HS-5 (cell line): ENCODE measurements at places on chromosomes 2 and 18.

- peak; percentile 33 for DNase-seq
Measured at GRCh38 chr18:12768625-12769024, 65.8 kb downstream of the PSMG2 start.

DNA sequence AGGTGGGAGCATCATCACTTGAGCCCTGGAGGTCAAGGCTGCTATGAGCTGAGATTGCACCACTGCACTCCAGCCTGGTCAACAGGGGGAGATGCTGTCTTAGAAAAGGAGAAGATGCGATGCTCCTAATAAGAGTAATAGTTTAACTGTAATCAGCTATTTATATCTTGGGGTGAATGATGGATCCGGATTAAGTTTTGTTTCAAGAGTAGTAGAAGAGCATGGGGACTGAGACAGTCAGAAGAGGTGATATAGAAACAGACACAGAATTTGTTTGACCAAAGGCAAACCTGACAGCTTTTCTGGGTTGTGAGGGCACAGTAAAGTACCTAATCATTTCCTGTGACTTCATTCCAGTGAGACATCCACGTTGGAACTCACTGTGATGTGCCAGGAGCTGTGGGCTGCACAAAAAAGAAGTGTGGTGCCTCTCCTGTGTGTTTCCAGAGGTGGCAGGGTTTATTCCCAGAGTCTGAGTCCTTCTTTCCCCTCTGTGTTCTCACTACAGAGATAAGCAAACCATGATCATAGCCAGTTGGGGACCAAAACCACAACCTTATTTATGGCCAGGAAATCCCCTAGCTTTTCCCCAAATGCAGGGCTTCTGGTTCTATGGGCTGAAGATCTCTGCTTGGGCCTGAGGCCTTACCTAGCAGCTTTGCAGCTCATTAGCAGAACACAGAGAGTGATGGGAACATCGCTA is 113.7 kb downstream of the XRCC5 start:
- DNase-seq = peak; percentile 35

GRCh38 chr18:10563886-10564285 is 38.1 kb downstream of the NAPG start:
- DNase-seq = no peak

DNA sequence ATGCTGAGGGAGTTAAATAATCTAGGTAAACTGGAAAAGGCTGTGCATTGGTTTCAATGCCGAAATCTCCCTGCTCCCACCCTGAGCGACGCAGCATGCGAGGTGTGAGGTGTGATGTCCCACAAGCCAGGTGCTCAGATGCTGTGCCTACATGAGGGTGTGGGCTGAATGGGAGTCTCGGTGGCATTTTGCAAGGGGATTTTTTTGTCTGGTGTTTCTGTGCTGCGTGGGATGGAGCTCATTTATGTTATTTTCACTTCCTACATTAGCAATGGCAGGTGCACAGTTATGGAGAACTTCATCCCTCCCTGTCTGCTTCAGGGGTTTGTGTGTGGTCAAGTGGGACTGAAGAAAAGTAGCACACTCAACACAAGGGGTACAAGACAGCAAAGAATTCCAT is 110.2 kb upstream of the CCDC68 start:
- no peak for DNase-seq

DNA sequence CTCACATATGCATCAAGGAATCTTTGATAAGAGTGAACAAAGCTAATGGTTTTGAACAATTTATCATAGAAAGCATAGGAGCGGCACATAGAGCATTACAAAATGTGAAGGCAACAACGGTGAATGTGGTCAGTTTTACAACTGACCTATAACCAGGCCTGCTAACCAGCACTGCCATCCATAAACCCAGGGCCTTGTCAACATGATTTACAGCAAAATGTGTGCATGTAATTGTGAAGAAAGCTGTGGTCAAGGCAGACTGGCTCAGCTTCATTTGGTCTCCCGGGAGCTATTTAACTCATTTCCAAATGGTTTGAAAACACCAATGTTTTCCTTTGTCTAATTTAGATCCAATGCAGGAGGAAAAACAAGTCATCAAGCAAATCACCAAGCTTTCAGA is 119.8 kb downstream of the DHRS9 start:
- DNase-seq = no peak

GRCh38 chr2:233848276-233848675 is 6.1 kb downstream of the HJURP start:
- no peak for DNase-seq

DNA sequence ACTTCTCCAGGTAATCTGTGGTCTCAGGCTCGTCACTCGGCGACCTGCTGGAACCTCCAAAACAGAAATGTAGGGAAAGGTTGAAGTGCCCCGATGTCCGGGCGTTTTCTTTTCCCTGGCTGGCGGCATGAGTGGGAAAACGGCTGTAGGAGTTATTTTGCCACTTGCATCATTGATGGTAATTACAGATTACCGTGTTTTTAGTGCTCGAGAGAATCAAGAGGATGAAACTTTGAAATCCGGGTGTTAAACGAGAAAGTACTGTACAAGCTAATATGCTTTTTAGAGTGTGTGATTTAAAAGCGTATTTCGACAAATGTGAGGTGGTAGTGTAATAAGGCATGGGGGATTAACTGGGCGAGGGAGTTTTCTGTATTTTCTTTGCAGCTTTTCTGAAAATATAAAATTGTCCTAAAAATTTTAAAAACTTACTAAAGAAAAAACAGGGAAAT is 819 bp downstream of the GRHL1 start:
- no peak for DNase-seq

- no peak for DNase-seq
Measured at GRCh38 chr2:110946902-110947301, 173.8 kb upstream of the BCL2L11 start.

GRCh38 chr18:9874728-9875127 is 11.0 kb upstream of the TXNDC2 start:
- DNase-seq = no peak

DNA sequence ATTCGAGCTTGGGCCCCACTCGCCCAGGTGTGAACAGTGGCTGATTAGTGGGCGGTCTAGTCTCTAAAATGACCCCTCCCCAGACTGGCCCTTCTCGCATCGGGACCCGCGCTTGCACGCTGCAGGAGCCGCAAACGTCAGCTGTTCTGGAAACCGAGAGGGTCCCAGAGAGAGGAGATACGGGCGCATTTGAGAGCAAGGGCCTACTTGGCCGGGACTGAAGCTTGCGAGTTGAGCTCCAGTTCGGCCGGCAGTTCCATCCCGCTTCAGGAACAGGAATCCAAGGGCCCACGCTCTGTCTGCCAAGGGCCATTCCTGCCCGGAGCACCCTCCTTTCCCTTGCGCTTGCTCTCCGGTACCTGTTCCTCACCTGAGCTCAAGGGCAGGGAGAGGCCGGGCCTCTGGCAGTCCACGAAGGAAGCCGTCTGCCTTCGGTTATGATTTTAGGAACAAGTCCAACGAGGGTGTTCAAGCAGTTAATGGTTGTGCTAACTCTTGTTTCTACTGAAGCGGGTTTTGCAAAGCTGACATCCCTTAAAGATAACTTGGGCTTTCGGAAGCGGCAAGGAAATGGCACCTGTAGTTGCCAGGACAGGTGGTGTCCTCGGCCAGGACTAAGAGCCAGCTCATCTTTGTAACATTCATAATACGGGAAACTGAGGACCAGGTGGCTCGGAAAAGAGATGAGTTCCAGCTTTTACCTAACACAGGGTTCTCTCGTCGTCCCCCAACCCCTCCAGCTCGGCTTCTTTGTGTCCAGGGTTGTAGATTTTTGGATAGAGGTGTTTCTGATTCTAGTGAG is 3.9 kb upstream of the DLX1 start:
- no peak for DNase-seq

DNA sequence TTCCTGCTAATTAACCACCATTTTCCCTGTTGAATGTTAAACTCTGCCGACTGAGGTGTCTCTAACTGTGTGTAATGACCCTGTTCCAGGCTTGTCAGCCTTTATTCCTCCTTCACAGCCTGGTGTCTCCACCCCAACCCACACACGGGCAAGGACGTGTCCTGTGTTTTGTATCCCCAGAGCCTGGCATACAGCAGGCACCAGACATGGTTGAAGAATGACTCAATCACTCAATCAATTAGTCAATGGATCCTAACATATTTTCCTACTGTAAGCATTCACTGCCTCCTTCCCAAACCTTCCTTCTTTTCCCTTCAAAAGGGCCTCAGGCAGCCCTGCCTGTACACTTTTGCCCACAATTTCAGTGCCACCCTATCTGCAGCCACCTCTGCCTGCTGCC is 2.7 kb upstream of the TNS1 start:
- no peak for DNase-seq

DNA sequence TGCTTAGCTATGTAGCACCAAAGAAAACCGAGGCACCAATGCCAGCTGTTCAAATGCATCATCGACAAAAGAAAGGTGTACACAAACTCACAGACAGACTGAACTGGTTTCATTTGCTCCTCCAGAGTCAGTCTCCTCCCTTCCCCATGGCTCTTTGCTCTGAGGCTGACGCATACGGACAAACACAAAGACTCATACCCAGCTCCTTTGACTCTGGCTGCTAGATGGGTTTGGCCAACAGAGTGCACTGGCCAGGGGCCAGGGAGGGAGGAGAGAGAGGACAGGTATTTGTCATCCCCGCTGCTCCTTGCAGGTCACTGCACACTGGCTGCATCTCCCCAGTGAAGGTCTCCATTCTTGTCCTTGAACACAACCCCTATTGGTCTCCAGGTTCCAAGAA is 40.7 kb downstream of the DNER start:
- no peak for DNase-seq

DNA sequence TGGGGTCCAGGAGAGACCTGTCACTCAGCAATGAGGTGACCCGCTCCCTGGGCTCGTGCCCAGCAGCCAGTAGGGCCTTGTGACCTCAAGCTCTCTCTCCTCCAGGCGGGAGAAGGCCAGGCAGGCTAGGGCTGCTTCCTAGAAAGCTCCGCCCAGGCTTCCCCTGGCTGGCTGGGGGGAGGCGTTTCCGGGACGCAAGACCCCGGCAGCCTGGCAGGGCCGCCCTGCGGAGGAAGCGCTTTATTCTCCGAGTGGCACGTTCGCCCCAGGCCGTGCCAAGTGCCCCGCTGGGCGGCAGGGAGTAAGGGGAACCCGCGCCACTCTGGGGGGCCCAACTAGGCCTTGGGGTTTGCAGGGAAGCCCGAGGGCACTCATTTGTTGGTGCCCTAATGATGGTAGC is 21.2 kb upstream of the EPAS1 start:
- no peak for DNase-seq

DNA sequence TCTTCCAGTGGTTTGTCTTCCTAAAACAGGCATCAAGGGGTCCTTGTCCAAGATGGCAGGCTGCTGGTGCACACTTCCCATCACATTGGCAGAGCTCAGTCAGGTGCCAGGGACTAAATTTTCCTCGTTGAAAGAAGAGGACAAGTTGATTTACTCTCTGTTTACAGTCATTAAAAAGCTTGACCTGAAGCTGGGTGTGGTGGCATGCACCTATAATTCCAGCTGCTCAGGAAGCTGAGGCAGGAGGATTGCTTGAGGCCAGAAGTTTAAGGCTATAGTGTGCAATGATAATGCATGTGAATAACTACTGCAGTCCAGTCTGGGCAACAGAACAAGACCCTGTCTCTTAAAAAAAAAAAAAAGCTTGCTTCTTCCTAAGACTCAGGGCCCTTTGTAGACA is 3.6 kb upstream of the PLB1 start:
- DNase-seq = no peak

GRCh38 chr18:48018851-48019250 is 88.4 kb upstream of the SMAD2 start:
- no peak for DNase-seq

- no peak for DNase-seq
Measured at GRCh38 chr2:11795590-11795989, 49.2 kb downstream of the LPIN1 start.

- peak; percentile 62 for DNase-seq
Measured at GRCh38 chr2:76599732-76600368, 889.1 kb upstream of the GCFC2 start.

DNA sequence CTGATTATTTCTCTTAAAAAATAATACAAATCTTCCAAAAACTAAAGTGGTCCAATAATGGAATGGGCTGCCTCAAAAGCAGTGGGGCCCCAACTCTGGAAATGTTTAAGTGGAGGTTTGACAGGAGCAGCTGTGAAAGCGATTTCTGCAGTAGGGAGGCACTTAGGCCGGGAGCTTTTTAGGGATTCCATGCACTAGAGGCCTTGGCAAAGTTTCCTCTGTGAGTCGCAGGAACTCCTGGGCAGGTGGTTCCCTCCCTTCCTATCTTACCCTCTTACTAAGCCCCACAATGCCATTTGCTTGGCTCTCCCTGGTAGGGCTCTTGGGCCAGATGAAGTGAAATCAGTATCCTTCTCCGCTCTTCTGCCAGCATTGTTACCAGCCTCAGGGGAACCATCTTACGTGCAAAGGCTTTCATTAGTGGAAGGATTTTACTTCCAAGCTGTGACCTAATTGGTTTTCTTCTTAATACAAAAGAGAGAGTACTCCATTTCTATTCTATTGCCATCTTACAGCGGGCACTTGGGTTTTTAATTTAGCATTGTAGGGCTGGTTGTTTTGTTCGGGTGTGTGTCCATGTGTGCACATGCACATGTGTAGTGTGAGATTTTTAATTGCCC is 34.3 kb upstream of the C18orf32 start:
- DNase-seq = no peak

DNA sequence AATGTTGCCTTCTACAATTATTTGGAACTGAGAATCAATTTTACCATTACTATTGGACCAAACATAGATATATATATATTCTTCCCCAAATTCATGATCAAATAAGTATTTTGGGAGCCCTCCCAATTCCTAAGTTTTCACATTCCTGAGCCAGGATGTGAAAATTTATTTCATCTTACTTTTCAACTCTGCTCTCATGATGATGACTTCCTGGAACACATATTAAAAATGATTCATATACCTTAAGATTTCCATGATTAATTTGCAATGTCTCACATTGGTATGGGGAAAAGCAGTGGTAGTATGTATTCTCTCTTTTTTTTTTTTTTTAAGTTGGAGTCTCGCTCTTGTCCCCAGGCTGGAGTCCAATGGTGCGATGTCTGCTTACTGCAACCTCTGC is 596.1 kb upstream of the ZEB2 start:
- DNase-seq = no peak

DNA sequence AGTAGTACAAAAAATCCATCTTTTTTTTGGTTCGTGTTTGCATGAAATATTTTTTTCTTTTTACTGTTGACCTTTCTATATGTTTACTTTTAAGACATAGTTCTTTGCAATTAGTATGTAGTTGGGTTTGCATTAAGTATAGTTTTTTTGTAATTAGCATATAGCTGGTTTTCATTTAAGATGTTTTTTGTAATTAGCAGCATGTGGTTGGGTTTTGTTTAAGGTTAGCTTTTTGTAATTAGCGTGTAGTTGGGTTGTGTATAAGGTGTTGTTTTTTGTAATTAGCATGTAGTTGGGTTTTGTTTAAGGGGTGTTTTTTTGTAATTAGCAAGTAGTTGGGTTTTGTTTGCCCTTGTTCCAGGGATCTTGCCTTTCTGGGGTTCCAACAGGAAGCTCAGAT is 193.1 kb downstream of the LPIN1 start:
- DNase-seq = no peak
